ENCODE measurements at places on chromosomes 6 and 20. TPM values are rescaled to one million over a fixed set of nuclear protein-coding genes. Genes with fewer than 3 reads are reported as not detected.

Gene LGSN
- 0.18 TPM for total RNA-seq

Gene TRIM40
- total RNA-seq = not detected

Gene RFX6
- total RNA-seq = 0.11 TPM

DNA sequence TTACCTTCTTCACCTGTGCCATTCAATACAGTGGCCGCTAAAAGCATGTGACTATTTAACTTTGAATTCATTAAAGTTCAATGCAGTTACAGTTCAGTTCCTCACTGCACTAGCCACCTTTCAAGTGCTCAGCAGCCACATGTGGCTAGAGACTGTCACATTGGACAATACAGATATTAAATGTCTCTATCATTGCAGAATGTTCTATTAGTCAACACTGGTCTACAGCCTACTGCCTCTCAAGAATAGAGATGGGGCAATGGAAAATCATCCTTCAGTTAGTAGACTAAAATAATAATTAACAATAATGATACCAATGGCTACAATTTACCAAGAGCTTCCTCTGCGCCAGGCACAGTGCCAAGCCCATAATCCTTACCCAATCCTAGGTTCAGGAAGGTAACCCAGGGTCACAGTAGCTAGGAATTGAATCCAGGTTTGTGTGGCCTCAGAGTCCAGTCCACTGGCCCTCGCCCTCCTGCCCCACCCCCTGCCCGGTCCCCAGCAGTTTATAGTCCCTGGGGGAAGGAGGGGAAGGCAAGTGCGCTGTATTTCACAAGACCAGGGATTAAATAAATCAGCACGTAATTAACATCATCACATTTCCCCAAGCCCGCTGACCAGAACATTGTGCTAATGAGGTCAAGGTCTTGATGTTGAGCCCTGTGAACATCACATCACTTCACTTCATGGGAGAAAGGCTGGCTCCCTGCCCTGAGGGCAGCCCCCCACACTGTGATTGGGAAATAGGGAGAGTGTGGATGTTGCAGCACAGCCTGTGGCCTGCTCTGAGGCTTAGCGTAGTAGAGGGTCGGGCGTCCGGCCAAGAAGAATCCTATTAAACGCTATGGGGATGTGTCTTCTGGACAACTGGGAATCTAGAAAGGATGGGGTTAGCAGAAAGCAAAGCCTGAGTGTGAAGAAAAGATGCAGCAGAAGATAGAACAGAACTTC, 147.2 kb downstream of the VEGFA start:
- H3K27me3 ChIP-seq = no peaks in the 10 kb centered on the region
- no peak for DNase-seq
- peaks cover 5% of the 10 kb centered on the region for H3K4me1 ChIP-seq
- H3K27ac ChIP-seq = no peak overlapping the region
- H3K36me3 ChIP-seq = no peaks in the 10 kb centered on the region

DNA sequence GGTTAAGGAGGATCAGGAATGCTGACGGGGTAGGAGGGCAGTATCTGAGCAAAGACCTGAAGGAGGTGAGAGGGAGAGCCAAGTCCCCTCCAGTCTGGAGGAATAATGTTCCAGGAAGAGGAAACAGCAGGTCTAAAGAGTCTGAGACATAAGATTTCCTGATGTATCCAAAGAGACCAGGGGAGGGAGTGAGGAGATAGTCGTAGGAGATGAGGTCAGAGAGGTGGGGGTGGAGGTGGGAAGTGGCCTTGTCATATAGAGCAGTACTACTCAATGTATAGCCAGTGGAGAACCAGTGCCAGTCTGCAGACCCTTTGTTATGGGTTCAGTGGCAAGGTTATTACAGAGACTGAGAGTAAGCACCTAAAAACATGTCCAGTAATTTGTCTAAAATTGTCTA, 130.6 kb downstream of the COL9A1 start:
- H3K27me3 ChIP-seq = no peaks in the 10 kb centered on the region
- H3K36me3 ChIP-seq = no peaks in the 10 kb centered on the region
- H3K4me3 ChIP-seq = no peak overlapping the region
- no peaks in the 10 kb centered on the region for H3K4me1 ChIP-seq
